PC-9 (cell line): ENCODE measurements at places on chromosomes 4 and X. TPM values are rescaled to one million over a fixed set of nuclear protein-coding genes. Genes with fewer than 3 reads are reported as not detected.

Gene STOX2
- total RNA-seq: 4.5 TPM in 2 replicates

Gene TCEAL6
- not detected in 2 replicates for total RNA-seq

Gene KLHL4
- 0.38 and 0.65 TPM in 2 replicates for total RNA-seq

Gene SLC6A8
- 37.6 and 40.5 TPM in 2 replicates for total RNA-seq

Gene PDZD4
- 0.17 and 0.25 TPM in 2 replicates for total RNA-seq

Gene SCOC
- 41.7 and 53.0 TPM in 2 replicates for total RNA-seq

Gene USP51
- not detected in 2 replicates for total RNA-seq

Gene RS1
- not detected in 2 replicates for total RNA-seq

Gene MID1
- total RNA-seq: 57.0 and 79.5 TPM in 2 replicates

Gene TMEM255A
- total RNA-seq: 9.4 and 16.7 TPM in 2 replicates

Gene ADAD1
- not detected in 2 replicates for total RNA-seq

Gene PDCL2
- total RNA-seq: not detected in 2 replicates

Gene IL21
- total RNA-seq: not detected in 2 replicates
